Osteoblast (primary cell): ENCODE measurements at places on chromosomes 5 and 9.

GRCh38 chr5:81817086-81817485, 66.2 kb upstream of the SSBP2 start:
- H3K36me3 ChIP-seq: no peaks in the 10 kb centered on the region
- no peak overlapping the region for H3K27ac ChIP-seq
- no peaks in the 10 kb centered on the region for H3K27me3 ChIP-seq
- DNase-seq: no peak
- H3K4me3 ChIP-seq: no peak overlapping the region

DNA sequence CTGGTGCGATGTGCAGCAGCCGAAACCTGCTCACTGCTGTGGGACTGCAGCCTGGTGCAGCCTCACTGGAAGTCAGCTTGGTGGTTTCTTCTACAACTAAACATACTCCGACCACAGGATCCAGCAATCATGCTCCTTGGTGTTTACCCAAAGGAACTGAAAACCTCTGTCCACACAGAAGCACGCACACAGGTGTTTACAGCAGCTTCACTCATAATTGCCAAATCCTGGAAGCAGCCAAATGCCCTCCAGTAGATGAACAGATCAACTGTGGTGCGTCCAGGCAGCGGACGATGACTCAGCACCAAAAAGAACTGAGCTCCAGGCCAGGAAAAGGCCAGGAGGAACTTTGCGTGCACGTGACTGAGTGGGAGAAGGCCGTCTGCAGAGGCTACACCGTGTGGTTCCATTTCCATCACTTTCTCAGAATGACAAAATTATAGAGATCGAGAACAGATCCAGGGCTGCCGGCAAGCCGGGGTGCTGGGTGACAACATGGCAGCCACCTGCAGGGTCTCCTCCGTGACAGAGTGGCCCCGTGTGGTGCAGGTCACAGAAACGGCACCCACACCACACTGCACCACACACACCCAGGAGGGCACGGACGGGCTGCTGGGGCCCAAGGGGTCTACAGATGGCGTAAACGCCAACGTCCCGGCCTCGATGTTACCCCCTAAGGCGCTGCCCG, 23.1 kb upstream of the NSMF start:
- H3K36me3 ChIP-seq: no peaks in the 10 kb centered on the region
- H3K27me3 ChIP-seq: no peaks in the 10 kb centered on the region
- DNase-seq: peak; percentile 99
- no peak overlapping the region for H3K27ac ChIP-seq

DNA sequence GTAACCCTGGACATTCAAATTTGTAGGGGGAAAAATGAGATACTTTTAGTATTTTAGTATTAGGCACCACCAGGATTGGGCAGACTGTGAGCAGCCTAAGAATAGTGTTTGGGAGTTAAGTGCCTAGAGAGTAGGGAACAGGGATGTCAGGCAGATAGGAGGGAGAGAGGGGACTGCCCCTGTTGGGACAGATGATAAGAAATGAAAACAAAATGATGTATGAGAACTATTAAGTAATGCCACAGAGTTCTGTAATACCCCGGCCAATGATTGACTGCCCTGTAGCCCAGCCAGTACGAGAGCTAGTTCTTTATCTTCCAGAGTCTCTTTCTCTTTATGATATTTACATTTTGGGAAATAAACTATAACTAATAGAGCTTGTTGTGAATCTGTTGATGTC, 24.4 kb downstream of the ARHGAP26 start:
- H3K4me3 ChIP-seq: no peak overlapping the region
- DNase-seq: no peak
- no peak overlapping the region for H3K27ac ChIP-seq

GRCh38 chr5:171405615-171406014, 13.8 kb upstream of the FGF18 start:
- peaks cover 70% of the 10 kb centered on the region for H3K36me3 ChIP-seq
- H3K4me1 ChIP-seq: peaks cover 28% of the 10 kb centered on the region
- no peaks in the 10 kb centered on the region for H3K27me3 ChIP-seq
- H3K27ac ChIP-seq: no peak overlapping the region
- DNase-seq: no peak
